A549 treated with GW870086 at 1 μM for 4 hours (cell line): ENCODE measurements at places on chromosomes 3 and 15. TPM values are rescaled to one million over a fixed set of nuclear protein-coding genes. Genes with fewer than 3 reads are reported as not detected.

Gene AMOTL2
- 44.5 to 49.0 TPM (median 45.7 TPM) in 5 replicates for total RNA-seq

Gene GOLGA6A
- total RNA-seq = 0.06 to 0.16 TPM (median 0.09 TPM) in 5 replicates

Gene GNAT1
- total RNA-seq = not detected in 5 replicates

Gene ACTL6A
- 49.1 to 71.1 TPM (median 51.8 TPM) in 5 replicates for total RNA-seq

Gene PSMD6
- total RNA-seq = 74.2 to 85.1 TPM (median 78.8 TPM) in 5 replicates

Gene ZMAT3
- 4.8 to 8.0 TPM (median 6.5 TPM) in 5 replicates for total RNA-seq

Gene THBS1
- total RNA-seq = 37.1 to 70.1 TPM (median 55.4 TPM) in 5 replicates

Gene DTX3L
- 6.9 to 9.0 TPM (median 8.3 TPM) in 5 replicates for total RNA-seq

Gene DLL4
- 1.1 to 2.0 TPM (median 1.2 TPM) in 5 replicates for total RNA-seq

Gene FGF12
- 0.46 to 0.71 TPM (median 0.65 TPM) in 5 replicates for total RNA-seq

Gene TEX55
- not detected in 5 replicates for total RNA-seq

Gene TRH
- total RNA-seq = not detected in 5 replicates

Gene RAD51
- total RNA-seq = 17.1 to 23.6 TPM (median 18.8 TPM) in 5 replicates

Gene ITIH4
- total RNA-seq = 0.47 to 1.7 TPM (median 0.97 TPM) in 5 replicates

Gene SATB1
- total RNA-seq = 0.19 TPM in 1 of 5 replicates, not detected in the others

Gene CLDN1
- 18.5 to 23.3 TPM (median 21.3 TPM) in 5 replicates for total RNA-seq

Gene SCG3
- total RNA-seq = 0.07 to 0.08 TPM in 2 of 5 replicates, not detected in the others

Gene PRICKLE2
- 2.2 to 2.9 TPM (median 2.4 TPM) in 5 replicates for total RNA-seq

Gene RTP3
- not detected in 5 replicates for total RNA-seq

Gene OXTR
- 10.4 to 13.2 TPM (median 11.0 TPM) in 5 replicates for total RNA-seq

Gene CELF6
- total RNA-seq = 0.11 to 0.24 TPM (median 0.16 TPM) in 5 replicates

Gene PIERCE2
- 2.5 to 4.0 TPM (median 3.6 TPM) in 5 replicates for total RNA-seq

Gene TMEM207
- total RNA-seq = not detected in 5 replicates

Gene ITPKA
- total RNA-seq = 7.4 to 9.3 TPM (median 9.1 TPM) in 5 replicates

Gene GRM7
- total RNA-seq = not detected in 5 replicates

Gene OSTN
- total RNA-seq = not detected in 5 replicates

Gene DAPK2
- total RNA-seq = 4.2 to 5.4 TPM (median 4.8 TPM) in 5 replicates

Gene CCDC9B
- 15.2 to 22.6 TPM (median 18.3 TPM) in 5 replicates for total RNA-seq

Gene CPN2
- total RNA-seq = not detected in 5 replicates

Gene HAPLN3
- 22.9 to 25.6 TPM (median 23.5 TPM) in 5 replicates for total RNA-seq

Gene SI
- not detected in 5 replicates for total RNA-seq

Gene FOXB1
- total RNA-seq = not detected in 5 replicates

Gene ALDH1A2
- 0.21 TPM in 1 of 5 replicates, not detected in the others for total RNA-seq

Gene ACTC1
- total RNA-seq = 0.10 to 0.27 TPM (median 0.16 TPM) in 4 of 5 replicates, not detected in the other

Gene LOXL1
- 0.41 to 0.95 TPM (median 0.67 TPM) in 5 replicates for total RNA-seq

Gene PAK6
- 0.57 to 0.71 TPM (median 0.65 TPM) in 5 replicates for total RNA-seq

Gene OPA1
- total RNA-seq = 27.3 to 31.0 TPM (median 30.4 TPM) in 5 replicates

Gene ESYT3
- total RNA-seq = 0.54 to 0.94 TPM (median 0.70 TPM) in 5 replicates

Gene GUCA1C
- total RNA-seq = not detected in 5 replicates

Gene AHSG
- 0.16 TPM in 1 of 5 replicates, not detected in the others for total RNA-seq

Gene GOLGA8K
- total RNA-seq = 0.56 to 0.97 TPM (median 0.71 TPM) in 5 replicates

Gene CFAP100
- not detected in 5 replicates for total RNA-seq

Gene DYNLT2B
- total RNA-seq = 21.4 to 27.8 TPM (median 23.7 TPM) in 5 replicates
